Stimulated activated naive CD4-positive, alpha-beta T cell (primary cell): ENCODE measurements at places on chromosomes 12 and 14.
A peak's percentile ranks its signal among the peaks of the same experiment; 100 is the strongest.

- no peak for DNase-seq
Measured at GRCh38 chr14:64349741-64350490, 38.2 kb upstream of the MTHFD1 start.

DNA sequence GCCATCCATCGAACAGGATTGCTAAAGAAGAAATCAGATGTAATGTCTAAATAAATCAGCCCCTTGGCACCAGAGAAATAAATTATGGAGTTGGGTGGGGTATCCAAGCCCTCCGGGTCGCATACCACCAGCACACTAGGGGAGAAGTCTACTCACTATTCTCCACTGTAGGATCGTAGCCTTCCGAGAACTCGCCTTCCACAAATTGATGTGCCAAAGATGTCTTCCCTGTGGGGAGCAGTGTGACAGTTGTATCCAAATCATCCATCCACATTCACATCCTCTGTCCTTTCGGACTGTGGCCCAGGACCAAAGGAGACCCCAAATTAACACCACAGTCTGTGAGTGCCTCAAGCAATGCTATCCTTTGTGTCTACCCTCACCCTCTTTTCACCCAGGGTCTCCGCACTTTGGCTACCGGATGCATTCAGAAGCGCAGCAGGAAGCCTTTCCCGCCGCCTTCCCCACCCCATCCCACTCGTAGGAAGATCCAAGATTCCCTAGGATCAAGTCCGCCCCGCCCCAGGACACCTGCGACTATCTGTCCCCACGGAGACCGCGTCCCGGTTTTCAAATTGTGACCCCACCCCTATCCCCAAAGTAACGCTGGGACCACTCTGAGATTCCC, 786 bp downstream of the RHEBL1 start:
- no peak for DNase-seq

GRCh38 chr12:106760184-106760531, 14.3 kb upstream of the RIC8B start:
- peak; percentile 37 for DNase-seq

- DNase-seq, result no peak
Measured at GRCh38 chr14:67343601-67344230, 15.9 kb downstream of the ATP6V1D start.

DNA sequence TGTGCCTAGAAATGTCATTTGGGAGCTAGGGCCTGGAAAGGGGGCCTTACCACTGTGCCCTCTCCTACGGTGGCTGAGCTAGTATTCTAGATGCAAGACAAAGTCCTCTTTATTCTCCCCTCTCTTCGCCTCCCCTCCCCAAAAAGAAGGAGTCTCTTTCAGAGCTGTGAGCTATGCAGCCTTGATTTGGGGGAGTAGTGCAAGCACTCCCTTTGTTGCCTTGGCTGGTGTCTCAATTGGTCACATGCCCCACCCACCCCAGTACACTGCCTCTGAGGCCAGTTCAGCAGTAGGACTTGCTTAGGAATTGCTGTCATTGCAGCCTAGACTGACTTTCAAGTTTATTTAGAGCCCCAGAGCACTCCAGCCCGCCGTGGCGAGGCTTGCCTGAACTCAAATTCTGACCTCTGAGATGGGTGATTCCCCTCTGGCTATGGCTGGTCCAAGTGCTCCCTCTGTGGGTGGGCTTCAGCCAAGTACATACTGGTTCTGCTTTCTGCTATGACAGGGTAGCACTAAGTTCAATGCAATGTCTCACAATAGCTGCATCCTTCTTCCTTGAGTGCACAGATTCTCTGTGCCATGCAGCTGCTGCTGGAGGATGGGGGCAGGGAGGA, 37.0 kb upstream of the FBXO33 start:
- DNase-seq, result no peak

- DNase-seq, result no peak
Measured at GRCh38 chr12:64389154-64389553, 1.4 kb downstream of the C12orf56 start.

- no peak for DNase-seq
Measured at GRCh38 chr14:92952481-92953298, 29.7 kb downstream of the CHGA start.

- no peak for DNase-seq
Measured at GRCh38 chr14:105047283-105048016, 17.8 kb downstream of the GPR132 start.

GRCh38 chr14:99727096-99727870, 43.2 kb downstream of the CYP46A1 start:
- no peak for DNase-seq

- DNase-seq, result no peak
Measured at GRCh38 chr12:46043972-46044520, 53.7 kb upstream of the SCAF11 start.

- no peak for DNase-seq
Measured at GRCh38 chr12:67524861-67525616, 123.5 kb upstream of the DYRK2 start.

GRCh38 chr12:100138048-100138802, 4.4 kb downstream of the BLTP3B start:
- no peak for DNase-seq

- no peak for DNase-seq
Measured at GRCh38 chr12:62817556-62818271, 117.2 kb downstream of the PPM1H start.

- DNase-seq, result no peak
Measured at GRCh38 chr12:23133471-23133870, 508.5 kb downstream of the ETNK1 start.

DNA sequence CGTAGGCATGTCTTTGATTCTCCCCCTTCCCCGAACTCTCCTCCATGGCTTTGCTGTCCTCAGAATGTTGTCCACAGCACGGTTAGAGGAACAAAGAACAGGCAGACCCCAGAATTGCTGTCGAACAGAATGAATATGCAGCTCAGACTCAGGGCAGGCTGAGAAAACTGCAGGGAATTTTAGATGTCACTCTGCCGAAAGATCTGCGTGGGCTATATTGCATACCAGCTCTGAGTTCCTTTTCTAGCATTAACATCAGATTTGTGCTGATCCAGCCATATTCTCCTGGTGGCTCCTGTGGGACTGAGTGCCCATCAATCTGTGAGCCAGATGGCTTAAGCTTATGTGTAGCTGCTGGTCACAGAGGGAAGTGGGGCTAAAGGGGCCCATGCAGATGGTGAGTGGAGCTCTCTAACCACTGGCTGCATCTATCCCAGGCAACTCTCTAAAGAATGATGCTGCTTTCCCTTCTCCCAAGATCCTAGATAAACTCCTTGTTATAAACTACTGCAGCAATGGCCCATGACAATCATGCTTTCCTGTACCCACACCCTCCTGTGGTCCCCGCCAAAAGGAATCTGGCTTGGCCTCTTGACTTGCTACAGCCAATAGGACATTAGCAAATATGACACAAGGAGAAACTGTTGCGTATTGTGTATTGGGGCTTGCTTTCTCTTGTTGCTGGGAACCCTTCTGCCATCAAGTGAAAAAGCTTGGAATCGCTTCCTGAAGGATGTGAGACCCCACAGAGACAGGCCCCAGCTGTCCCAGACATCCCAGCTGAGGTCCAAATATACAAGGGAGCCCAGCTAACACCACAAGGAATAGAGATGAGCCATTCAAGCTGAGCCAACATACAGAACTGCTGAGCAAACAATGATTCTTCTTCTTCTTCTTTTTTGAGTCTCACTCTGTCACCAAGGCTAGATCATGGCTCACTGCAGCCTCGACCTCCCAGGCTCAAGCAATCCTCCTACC, 101.3 kb downstream of the FOXN3 start:
- no peak for DNase-seq

DNA sequence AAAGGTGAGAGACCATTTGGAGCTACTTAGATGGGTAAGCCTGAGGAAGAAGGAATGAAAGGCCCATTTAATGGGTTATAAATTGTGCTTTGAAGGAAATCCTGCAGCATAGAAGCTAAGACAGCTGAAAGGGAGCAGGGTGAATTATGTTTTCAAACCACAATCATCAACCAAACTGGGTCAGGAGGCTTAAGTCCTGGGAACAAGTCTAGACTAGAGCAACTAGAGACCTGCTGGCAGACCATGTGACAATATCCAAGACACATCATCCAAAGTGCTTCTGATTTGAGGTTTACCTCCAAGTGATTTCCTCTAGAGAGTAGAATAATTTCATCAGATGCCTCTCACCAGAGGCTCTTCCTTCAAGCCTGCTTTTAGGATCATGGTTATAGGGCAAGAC, 53.7 kb downstream of the MAP3K9 start:
- DNase-seq, result no peak

DNA sequence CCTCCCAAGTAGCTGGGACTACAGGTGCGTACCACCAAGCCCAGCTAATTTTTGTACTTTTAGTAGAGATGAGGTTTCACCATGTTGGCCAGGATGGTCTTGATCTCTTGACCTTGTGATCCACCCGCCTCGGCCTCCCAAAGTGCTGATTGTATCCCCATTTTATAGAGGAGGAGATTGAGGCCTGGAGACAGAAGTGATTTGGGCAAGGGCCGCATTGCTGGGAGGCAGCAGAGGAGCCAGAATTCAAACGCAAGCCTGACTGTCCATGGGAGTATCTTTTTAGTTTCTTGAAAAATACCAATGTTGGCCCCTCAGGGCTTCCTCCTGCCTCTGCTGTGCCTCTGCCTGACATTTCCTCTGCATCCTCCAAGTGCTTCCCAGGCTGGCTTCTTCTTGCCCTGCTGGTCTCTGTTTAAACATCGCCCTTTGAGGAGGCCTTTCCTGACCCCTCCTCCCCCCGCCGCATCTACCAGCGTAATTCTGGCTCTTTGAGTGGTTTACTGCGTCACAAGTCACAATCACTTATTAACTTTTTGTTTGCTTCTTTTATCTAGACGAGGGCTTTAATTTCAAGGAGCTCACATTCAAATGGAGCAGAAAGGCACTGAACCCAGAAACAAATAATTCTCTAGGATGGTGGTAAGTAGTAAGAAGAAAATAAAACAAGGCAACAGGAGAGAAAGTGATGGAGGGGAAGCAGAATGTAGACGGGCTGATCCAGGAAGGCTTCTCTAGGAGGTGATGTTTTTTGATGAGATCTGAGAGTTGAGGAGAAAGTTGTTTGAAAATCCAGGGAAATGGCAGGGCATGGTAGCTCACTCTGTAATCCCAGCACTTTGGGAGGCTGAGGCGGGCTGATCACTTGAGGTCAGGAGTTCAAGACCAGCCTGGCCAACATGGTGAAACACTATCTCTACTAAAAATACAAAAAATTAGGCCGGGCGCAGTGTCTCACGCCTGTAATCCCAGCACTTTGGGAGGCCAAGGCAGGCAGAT, 91.0 kb upstream of the MED13L start:
- DNase-seq, result no peak

DNA sequence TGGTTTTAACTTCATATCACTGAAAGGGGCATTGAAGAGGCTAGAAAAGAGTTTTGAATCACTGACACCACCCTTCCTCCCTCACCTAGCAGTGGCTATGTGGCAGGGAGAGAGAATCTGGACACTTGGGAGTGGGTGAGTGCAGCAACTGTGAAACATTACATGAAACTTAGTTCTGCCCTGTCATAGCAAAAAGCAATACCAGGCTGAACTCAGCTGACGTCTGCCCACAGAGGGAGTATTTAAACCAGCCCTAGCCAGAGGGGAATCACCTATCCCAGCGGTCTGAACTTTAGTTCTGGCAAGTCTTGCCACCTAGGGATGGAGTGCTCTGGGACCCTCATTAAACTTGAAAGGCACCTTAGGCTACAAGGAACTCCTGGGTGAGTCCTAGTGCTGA, 20.7 kb upstream of the UNC79 start:
- no peak for DNase-seq

DNA sequence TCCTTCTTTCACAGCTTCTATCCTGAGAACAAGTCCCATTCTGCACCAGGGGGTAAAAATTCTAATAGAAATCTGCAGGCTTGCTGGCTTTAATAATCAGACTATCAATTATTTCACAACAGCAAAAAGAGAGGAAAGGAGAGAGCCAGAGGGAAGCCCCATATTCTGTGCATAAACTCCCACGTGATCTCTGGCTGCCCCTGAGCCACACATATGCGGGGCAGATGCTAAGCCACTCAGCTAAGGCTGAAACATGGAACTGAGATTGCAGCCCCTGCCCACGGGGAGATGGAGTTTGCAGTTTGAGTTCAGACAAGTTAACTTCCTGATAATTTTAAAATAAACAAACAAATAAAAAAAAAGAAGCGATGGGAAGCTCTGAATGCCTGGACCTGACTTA, 254.4 kb upstream of the CCDC196 start:
- no peak for DNase-seq

GRCh38 chr14:61636779-61637178, 58.5 kb upstream of the HIF1A start:
- DNase-seq, result no peak

DNA sequence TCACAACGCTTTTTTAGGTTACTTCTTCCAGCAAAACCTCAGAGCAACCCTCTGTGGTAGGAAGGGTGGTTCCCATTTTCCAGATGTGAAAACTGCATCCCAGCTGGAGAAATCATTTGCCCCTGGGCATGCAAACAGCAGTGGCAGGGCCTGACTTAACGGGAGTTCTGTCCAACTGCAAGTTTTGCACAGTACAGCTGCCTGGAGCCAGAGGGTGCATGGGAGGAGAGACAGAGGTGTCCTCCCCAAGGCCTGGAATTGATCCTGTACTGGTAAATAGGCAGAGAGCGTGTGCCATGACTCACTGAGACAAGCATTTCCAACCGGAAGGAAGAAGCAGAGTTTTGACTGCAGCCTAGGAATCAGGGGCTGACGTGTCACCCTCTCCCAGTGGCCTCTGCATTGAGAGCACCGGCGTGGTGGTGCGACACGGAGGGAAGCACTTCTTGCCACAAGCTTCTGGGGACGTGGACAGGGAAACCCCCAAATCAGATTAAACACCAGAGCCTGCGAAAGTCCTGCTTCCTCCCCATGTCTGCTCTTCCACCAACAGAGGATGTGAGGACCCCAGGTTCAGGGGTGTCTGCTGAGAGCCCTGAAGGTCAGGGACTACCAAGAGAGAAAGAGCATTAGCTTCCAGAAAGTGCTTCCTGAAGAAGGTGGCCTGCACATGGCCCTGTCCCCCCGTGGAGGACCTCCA, 19.0 kb upstream of the SERPINA4 start:
- no peak for DNase-seq

- no peak for DNase-seq
Measured at GRCh38 chr12:80954857-80955520, 17.3 kb upstream of the LIN7A start.

- DNase-seq, result no peak
Measured at GRCh38 chr14:105376521-105377440, 21.6 kb upstream of the TEX22 start.

DNA sequence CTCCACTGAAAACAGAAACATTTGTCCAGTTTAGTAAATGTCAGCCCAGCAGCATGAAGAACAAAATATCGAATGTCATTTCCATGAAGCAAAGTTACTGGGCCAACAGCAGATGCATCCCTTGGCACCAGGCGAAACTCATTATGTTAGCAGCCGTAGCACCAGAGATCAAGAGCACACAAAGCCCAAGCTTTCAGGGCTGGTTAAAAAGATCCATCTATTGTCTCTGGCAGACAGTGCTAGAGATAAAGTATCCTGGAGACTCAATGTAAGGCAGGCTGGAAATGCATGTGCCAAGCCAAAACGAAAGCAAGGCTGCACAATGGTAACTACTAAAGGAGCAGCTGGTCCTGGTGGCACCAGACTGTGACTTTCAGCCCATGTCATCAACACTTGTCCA, 120.3 kb upstream of the PLEKHG7 start:
- no peak for DNase-seq

- DNase-seq, result no peak
Measured at GRCh38 chr14:31080056-31080455, 53.9 kb upstream of the STRN3 start.

GRCh38 chr12:25376985-25377384, 126.3 kb upstream of the KRAS start:
- DNase-seq, result no peak
